ENCODE measurements at places on chromosomes 12 and 14. TPM values are rescaled to one million over a fixed set of nuclear protein-coding genes. Genes with fewer than 3 reads are reported as not detected.

OTUB2 gene
- total RNA-seq, result 3.4 TPM

SEC23A gene
- total RNA-seq, result 76.7 TPM

- H3K27ac ChIP-seq, result no peak overlapping the region
- H3K4me1 ChIP-seq, result no peaks in the 10 kb centered on the region
- no peaks in the 10 kb centered on the region for H3K36me3 ChIP-seq
- H3K4me3 ChIP-seq, result no peak overlapping the region
- H3K27me3 ChIP-seq, result no peaks in the 10 kb centered on the region
Measured at GRCh38 chr14:89415159-89415558, 1.9 kb downstream of the FOXN3 start.

- H3K27ac ChIP-seq, result no peak overlapping the region
- no peaks in the 10 kb centered on the region for H3K4me1 ChIP-seq
- H3K4me3 ChIP-seq, result no peak overlapping the region
- H3K27me3 ChIP-seq, result no peaks in the 10 kb centered on the region
- H3K36me3 ChIP-seq, result no peaks in the 10 kb centered on the region
Measured at GRCh38 chr14:54754623-54755386, 147.8 kb downstream of the GCH1 start.

GPD1 gene
- total RNA-seq, result 0.28 TPM

DNA sequence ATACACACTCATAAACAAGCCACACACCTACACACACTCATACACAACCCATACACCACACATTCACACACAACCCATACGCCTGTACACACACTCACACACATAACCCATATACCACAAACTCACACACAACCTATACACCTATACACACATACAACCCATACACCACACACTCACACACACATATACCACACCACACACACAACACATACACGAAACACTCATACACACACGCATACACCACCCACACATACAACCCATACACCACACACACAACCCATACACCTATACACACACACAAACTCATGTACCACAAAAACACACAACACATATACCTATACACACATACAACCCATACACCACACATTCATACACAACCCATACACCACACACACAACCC, 164.3 kb downstream of the TMEM121 start:
- H3K36me3 ChIP-seq, result no peaks in the 10 kb centered on the region
- H3K27me3 ChIP-seq, result no peaks in the 10 kb centered on the region
- no peak for DNase-seq

PRB2 gene
- not detected for total RNA-seq

DNA sequence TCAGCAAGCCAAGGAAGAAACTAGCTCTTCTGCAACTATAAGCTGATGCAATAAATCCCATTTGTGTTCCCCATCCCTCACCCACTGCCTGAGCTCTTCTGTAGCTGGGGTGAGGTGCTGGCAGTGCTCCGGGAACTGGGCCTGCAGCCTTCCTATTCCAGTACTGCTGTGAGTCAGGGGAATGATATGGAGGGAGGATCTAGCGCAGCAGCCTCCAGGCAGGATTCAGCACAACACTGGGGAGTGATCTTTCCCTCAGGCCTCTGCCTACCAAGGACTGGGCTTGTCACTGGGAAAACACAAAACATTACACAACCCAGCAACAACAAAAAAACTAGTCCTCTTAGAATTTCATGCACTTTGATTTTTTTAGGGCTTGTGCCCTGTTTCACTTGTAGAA, 58.7 kb downstream of the ST8SIA1 start:
- H3K27ac ChIP-seq, result no peak overlapping the region
- no peak overlapping the region for H3K4me3 ChIP-seq
- no peak for DNase-seq
- H3K4me1 ChIP-seq, result no peaks in the 10 kb centered on the region

DNA sequence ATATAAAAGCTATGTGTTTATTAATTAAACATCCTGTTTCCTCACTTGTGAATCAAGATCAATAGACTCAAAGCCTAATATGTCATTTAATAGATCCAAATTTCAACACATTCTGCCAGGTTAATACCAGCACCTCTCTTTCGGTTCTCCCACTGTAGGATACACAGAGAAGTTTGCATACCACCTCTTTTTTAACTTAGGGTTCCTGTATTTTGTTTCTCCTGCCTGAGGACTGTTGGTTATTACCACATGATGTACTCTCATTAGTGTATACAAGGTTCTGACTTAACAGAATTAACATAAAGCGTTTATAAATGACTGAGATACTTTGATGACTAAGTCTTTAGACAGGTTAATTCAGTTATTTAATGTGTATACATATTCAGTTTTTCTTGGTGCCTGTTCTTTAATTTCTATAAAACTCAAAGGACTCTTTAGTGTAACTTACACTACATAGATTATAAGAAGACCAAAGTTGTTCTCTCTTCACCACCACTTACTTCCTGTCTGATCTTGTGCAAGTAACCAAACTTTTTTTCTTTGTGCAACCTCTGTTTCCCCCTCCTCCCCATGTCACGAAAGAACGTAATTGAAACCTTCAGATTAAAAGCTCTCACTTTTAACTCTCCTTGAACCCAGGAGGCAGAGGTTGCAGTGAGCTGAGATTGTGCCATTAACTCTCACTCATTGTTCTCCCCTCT, 89.8 kb upstream of the DNM1L start:
- DNase-seq, result no peak
- no peaks in the 10 kb centered on the region for H3K4me1 ChIP-seq
- H3K4me3 ChIP-seq, result no peak overlapping the region

DNA sequence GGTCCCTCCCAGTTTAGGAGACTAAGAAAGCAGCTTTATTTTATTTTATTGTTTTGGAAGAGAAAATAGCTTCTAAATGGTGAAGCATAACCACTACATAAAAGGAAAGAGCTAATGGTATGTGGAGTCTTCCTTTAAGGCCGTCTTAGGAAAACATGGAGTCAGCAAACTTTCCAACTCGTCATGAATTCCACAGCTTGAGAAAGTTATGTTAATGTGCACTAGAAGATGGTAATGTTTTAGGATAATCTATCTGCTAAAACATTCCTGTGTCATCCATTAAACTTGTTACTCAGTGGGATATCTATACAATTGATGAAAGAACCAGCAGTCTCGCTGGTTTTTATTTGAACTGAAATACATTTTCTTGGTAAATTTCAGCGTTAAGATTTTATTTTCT, 448.4 kb upstream of the SEL1L start:
- no peaks in the 10 kb centered on the region for H3K27me3 ChIP-seq
- no peak overlapping the region for H3K4me3 ChIP-seq
- DNase-seq, result no peak
- no peaks in the 10 kb centered on the region for H3K4me1 ChIP-seq

DNA sequence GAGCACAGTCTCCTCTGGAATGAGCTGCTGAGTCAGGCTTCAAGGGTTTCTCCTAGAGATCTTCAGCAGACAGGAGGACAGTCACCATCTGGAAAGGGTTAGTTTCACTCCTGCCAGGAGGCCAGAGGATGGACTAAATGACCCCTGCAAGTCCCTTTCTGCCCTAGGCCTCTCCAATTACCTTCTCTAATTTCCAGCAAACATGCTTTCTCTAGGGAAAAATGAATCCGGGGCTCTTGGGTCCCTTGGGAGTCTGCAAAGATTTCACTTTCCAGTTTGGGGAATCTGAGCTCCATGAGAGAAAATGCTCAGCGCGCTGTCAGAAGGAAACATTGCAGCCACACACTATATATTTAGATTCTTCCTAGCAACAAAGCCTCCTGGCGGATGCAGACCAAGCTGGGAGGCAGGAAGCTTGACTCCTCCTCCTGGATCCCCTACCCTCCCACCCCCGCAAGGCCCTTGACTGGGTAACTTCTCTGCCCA, 184.4 kb upstream of the CCND2 start:
- H3K27ac ChIP-seq, result no peak overlapping the region
- no peak for DNase-seq
- no peaks in the 10 kb centered on the region for H3K36me3 ChIP-seq
- H3K27me3 ChIP-seq, result no peaks in the 10 kb centered on the region
- H3K4me3 ChIP-seq, result no peak overlapping the region

CPNE6 gene
- not detected for total RNA-seq

DNA sequence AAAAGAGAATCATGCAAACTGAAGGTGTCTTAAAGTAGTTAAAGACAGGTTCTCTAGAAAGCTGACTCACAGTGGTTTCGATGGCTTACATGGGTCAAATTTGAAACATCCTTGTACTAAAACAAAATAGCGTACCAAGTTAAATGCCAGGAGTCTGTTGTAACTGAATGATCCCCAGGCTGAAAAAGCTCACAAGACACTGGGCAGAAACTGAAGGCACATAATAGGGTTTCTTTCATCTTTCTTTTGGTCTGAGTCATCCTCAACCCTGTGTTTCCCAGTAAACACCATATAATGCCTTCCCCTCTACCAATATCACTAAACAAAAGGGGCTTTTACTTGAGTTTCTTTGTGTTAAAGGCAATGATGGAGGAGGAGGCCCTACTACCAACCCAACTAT, 12.8 kb downstream of the ZFYVE1 start:
- no peak overlapping the region for H3K27ac ChIP-seq
- DNase-seq, result no peak
- peaks cover 4% of the 10 kb centered on the region for H3K36me3 ChIP-seq
- H3K27me3 ChIP-seq, result no peaks in the 10 kb centered on the region
- 0 out of 2 replicates have a peak, but pooled peaks cover 2% of the 10 kb centered on the region for H3K4me1 ChIP-seq

JPH4 gene
- 0.05 TPM for total RNA-seq

GRCh38 chr14:83300476-83301064, 1766.9 kb upstream of the SEL1L start:
- no peak overlapping the region for H3K27ac ChIP-seq
- H3K4me1 ChIP-seq, result no peaks in the 10 kb centered on the region
- H3K4me3 ChIP-seq, result no peak overlapping the region
- no peaks in the 10 kb centered on the region for H3K36me3 ChIP-seq
- peak; percentile 20 for DNase-seq

RPS6KA5 gene
- 2.6 TPM for total RNA-seq

P2RX7 gene
- total RNA-seq, result 0.23 TPM

GRCh38 chr12:110105986-110106385, 18.2 kb upstream of the IFT81 start:
- no peaks in the 10 kb centered on the region for H3K27me3 ChIP-seq
- peaks cover 3% of the 10 kb centered on the region for H3K4me1 ChIP-seq
- no peak for DNase-seq
- H3K27ac ChIP-seq, result no peak overlapping the region
- no peak overlapping the region for H3K4me3 ChIP-seq

PLEK2 gene
- total RNA-seq, result 9.1 TPM

DNA sequence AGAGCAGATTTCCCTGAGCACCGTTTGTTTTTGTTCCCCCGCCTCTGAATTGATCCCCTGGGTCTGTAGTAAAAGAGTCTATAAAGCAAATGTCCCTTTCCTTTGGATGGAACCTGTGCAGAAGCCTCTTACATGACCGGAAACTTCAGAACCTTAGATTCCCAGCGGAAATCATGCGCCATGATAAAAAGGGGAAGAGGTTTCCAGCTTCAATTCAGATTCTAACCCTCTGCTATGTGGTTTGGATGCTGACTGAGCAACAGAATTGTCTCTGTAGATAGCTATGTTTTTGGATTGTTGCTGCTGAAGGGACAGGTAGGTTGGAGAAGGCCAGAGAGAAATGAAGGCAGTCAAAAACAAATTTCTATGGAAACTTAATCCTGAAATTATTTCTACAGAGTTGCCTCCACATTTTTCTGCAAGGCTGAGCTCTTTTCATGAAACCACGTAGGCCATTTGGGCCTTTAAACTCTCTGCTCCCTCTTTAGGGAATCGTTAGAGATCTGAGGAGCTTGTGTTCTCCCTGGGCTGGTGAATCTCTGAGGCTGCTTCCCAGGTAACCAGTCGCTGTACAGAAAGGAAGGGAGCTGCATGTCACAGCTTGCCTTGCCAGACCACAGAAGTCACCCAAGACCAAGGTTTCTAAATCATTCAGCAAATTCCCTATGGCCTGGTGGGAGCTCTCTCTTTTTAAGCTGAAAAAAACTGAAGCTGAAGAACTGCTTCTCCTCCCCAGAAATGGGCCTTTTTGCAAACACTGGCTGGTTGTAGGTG, 28.7 kb upstream of the OR10P1 start:
- no peaks in the 10 kb centered on the region for H3K4me1 ChIP-seq
- no peak overlapping the region for H3K4me3 ChIP-seq
- no peak for DNase-seq
- peaks cover 2% of the 10 kb centered on the region for H3K27me3 ChIP-seq

GRCh38 chr12:9773216-9773877, 12.6 kb upstream of the CD69 start:
- DNase-seq, result no peak
- no peak overlapping the region for H3K27ac ChIP-seq
- no peaks in the 10 kb centered on the region for H3K36me3 ChIP-seq
- H3K4me3 ChIP-seq, result no peak overlapping the region

GRCh38 chr14:68245146-68246073, 425.8 kb downstream of the RAD51B start:
- no peaks in the 10 kb centered on the region for H3K27me3 ChIP-seq
- no peak overlapping the region for H3K4me3 ChIP-seq
- H3K4me1 ChIP-seq, result peaks cover 48% of the 10 kb centered on the region

DNA sequence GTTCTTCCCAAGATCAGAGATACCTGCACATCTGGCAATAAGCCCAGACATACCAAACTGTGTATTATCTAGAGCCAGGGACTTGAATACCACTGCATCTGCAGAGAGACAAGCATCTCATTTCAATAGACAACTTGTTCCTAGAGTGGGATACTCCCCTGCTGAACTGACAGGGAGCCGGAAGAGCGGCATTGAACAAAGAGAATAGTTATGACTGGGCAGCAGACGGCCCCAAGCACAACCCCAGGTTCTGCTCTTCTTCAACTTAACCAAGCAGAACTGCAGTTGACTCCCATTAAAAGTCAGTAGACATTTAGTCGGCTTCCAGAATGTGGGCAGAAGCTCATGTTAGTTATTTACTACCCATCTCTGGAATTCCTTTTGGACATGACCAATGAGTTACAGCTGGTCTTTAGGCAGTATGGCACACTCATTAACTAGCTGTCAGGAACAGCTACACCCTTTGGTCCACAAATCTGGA, 112.9 kb downstream of the HMGA2 start:
- H3K27me3 ChIP-seq, result no peaks in the 10 kb centered on the region
- H3K4me3 ChIP-seq, result no peak overlapping the region
- H3K36me3 ChIP-seq, result no peaks in the 10 kb centered on the region
- DNase-seq, result no peak
- peaks cover 71% of the 10 kb centered on the region for H3K4me1 ChIP-seq
- peak overlapping the region; percentile 31 for H3K27ac ChIP-seq
